ENCODE measurements at places on chromosomes 4 and X.

GRCh38 chr4:8201321-8201781 is 2.3 kb downstream of the SH3TC1 start:
- no peak for DNase-seq

DNA sequence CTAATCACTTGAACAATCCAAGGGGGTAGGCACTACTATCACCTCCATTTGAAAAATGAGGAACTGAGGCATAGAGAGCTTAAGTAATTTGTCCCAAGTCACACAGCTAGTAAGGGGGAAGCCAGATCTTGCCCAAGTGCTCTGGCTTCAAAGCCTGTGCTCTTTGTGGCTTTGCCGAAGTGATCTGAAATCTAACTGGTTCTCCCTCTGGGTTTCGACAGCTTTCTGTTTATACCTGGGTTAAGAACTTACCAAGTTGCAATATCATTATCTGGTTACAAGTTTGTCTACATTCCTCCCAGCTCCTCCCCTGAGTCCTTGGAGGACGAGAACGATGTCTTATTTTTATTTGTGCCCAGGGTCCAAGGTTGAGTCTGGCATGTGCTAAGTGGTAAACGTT is 125.3 kb upstream of the RAI2 start:
- no peak for DNase-seq

DNA sequence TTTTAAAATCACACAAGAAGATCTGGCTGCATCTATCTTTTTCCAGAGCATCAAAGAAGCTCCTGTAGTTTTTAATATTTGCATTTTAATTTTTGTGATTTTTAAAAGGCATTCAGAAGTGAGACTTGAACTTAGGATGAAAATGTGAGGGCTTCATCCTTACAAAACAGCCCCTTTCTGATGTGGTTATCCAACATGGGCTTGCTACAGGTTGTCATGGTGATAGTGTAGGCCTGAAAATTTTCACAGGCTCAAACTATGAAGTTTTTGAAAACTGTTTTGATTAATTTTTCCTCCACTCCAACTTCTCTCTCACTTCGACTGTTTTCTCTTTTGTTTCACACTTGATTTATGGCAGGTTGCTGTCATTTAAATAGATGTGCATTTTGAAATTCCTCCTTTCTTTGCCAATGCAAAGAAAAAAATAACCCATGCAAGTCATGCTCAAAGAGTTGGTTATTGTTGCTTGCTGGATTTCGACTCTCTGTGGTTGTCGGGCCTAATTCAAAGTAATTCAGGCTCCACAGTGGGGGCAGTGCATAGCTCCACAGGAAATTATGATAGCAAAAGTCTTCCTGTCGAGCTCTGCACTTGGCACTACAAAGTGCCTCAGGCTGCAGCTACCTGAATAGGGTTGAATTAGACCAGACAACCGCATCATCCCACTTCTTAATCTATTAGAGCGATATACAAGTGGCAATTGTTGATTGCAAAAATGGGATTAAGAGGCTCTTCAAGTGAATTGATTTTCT is 201.0 kb upstream of the GPR101 start:
- DNase-seq: no peak

DNA sequence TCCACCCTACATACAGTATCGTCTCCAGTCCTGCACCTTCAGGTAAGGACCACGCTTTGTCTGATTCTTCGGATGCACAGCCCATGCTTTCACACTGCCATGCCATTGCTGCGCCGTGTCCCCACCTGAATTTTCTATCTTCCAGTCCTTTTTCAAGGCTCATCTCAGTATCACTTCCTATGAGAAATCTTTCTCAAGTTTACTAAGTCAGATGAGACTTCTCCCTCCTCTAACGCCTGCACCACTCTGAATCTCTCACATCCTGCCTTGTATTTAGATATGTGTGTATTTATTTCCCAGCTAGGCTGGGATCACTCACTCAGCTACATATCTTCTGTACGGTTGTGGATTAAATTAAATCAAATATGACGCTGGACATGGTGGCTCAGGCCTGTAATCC is 116.8 kb downstream of the SMIM20 start:
- no peak for DNase-seq

DNA sequence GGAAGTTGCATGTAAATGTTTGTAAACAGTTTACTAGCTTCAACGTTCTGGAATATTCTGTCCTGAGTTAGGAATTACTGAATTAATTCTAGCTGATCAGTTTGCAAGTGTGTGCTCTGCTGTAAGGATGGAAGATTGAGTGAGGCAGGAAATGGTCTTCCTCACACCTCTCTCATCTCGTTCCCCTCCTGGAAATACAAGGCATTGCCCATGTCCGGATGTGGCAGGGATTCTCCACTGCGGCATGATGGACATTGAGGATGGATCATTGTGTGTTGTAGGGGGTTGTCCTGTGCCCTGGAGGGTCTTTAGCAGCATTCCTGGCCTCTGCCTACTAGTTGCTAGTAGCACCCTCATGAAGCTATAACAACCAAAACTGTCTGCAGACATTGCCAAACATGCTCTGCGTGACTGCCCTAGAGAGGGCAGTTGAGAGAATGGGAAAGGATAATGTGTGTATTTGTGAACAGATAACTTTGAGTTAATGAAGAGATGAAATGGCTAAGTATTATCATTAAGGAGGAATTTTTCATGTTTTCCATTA is 12.6 kb downstream of the CA5B start:
- no peak for DNase-seq

DNA sequence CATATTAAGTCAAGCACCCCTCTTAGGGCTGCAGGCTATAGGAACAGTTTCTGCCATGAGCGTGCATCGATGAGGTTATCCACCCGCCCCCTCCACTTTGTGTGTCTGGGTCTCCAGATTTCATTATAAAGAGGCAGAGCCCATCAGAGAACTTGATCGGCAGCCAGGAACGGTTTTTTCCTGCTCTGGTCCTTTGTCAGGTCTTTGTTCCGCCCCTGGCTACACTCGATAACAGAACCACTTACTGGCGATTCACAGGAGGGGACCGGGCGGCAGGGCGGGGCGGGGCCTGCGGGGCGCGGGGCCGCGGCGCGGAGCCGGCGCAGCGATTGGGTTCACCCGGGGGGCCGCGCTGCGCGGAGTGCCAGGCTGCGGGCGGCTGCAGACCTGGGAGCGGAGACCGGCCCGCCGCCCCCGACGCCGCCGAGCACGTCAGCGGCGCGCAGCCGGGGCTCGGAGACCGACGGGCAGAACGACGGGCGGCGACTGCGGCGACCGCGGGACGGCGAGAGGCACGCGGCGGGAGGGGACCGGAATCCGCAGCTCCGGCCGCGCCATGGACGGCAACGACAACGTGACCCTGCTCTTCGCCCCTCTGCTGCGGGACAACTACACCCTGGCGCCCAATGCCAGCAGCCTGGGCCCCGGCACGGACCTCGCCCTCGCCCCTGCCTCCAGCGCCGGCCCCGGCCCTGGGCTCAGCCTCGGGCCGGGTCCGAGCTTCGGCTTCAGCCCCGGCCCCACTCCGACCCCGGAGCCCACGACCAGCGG is at the start of gene SLC10A4:
Gene SLC10A4, plus strand, starts transcription at position 338 of the 771 bp plus-strand sequence. Its CDS starts 219 bp downstream, at position 557.
- no peak for DNase-seq

GRCh38 chr4:53800741-53801140 is 209.5 kb upstream of the LNX1 start:
- DNase-seq: no peak

- no peak for DNase-seq
Observed at GRCh38 chr4:19557161-19557560, 694.5 kb upstream of the SLIT2 start.

- DNase-seq: no peak
Observed at GRCh38 chr4:19743115-19743638, 508.5 kb upstream of the SLIT2 start.

DNA sequence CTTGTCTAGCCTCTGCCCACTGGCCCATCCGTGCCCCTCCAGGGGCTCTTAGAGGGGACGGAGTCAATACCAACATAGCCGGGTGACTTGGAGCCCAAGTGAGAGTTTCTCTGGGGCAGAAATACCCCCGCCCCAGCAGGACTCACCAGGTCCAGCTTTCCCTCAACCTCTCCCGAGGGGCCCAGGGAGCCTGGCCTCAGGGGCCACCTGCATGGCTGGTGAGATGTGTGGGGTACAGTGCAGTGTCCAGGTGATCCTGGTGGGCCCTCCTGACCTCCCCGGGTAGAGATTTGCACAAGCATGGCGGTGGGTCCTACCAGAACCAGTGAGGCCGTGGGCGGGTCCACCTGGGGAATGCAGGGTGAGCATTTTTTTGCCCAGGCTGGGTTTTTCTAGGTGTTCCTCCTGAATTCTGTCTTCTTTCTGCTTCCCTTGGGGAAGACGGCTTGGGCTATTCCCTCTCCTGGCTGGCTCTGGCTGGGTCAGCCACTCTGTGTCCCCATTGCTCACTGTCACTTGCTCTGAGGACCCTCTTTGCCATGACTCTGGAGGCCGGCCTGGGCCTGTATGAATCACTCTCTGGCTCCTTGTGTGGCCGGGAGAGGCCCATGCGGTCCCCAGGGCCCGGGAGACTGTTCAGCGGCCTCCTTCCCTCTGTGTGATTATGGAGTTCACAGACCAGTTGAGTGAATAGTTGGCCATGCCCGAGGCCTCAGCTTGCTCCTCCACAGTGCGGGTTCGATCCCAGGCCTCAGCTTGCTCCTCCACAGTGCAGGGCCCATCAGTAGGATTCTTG is 71.0 kb upstream of the NKX1-1 start:
- no peak for DNase-seq

- DNase-seq: no peak
Observed at GRCh38 chr4:121706595-121707021, 9.8 kb upstream of the ANXA5 start.

- no peak for DNase-seq
Observed at GRCh38 chrX:13281289-13281688, 38.6 kb downstream of the ATXN3L start.

- DNase-seq: no peak
Observed at GRCh38 chrX:109854096-109854495, 121.0 kb upstream of the ACSL4 start.

DNA sequence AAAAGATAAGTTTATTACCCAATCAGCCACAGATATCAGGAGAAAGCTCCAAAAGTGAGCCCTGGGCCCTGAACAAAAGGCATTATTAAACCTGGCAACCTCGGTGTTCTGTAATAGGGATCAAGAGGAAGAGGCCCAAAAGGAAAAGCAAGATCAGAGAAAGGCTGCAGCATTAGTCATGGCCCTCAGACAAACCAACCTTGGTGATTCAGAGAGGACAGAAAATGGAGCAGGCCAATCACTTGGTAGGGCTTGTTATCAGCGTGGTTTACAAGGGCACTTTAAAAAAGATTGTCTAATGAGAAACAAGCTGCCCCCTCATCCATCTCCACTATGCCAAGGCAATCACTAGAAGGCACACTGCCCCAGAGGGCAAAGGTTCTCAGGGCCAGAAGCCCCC is 75.7 kb downstream of the AGTR2 start:
- DNase-seq: no peak

DNA sequence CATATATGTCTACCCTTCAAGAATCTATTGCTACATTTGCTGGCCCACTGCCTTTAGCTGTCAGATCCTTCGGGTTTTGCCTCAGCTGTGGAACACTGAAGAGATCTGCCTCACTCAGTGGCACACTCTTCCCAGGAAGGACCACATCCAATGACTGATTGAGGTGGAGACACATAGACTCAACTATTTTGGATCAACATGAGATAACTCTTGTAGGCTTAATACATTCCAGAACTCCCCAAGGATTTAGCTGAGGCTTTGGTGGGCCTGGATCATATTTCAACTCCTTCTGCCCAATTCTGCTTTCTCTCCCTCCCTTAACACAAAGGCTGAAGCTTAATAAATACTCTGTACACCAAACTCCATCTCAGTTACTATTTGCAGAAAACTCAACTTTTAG is 100.5 kb downstream of the CORIN start:
- DNase-seq: no peak

DNA sequence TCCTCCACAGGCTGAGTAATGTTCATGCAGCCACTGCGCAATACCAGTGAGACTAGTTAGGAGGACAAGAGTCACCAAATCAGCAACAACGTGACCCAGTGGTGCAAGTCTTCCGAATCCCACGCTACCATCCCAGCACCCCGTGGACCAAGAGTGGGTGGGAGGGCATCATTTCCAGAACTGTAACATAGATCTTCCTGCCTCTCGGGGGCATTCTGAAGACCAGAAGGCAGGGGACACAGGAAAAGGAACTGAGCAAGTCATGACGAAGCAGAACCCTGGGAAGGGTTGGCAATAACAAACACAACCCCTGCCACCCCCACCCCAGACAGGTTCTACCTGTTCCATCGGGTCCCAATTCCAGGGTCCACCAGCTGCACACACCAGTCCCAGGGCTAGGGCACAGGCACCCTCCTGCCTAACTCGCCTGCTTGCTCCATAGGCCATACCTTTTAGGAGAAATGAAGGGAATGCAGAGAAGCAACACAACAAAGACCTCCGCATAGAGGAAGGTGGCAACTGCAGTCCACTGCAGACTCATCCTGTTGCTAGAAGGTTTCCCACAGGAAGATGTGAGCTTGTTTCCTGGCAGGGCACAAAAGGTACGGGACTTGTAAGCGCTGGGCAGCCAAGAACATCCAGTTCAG is 1.4 kb downstream of the BCAP31 start:
- no peak for DNase-seq

GRCh38 chr4:40264497-40264896 is 67.7 kb downstream of the RHOH start:
- no peak for DNase-seq

GRCh38 chrX:23822397-23822796 is 39.4 kb downstream of the SAT1 start:
- no peak for DNase-seq

GRCh38 chr4:167023364-167023925 is 210.8 kb downstream of the SPOCK3 start:
- no peak for DNase-seq

DNA sequence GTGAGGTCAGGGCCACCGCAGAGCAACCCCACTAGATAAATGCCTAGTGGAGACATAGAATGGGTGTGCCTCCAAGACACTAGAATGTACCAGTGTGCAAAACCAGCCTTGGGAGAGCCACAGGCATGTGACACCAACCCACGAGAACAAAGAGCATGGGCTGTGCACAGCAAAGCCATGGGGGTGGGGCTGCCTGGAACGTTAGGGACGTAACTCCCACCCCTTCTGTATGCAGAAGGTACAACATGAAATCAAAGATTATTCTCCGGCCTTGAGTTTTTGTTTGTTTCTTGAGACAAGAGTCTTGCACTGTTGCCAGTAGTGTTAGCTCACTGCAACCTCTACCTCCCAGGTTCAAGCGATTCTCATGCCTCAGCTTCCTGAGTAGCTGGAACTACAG is 99.5 kb downstream of the MID1IP1 start:
- DNase-seq: no peak

- no peak for DNase-seq
Observed at GRCh38 chr4:16516796-16517439, 290.6 kb upstream of the TAPT1 start.

DNA sequence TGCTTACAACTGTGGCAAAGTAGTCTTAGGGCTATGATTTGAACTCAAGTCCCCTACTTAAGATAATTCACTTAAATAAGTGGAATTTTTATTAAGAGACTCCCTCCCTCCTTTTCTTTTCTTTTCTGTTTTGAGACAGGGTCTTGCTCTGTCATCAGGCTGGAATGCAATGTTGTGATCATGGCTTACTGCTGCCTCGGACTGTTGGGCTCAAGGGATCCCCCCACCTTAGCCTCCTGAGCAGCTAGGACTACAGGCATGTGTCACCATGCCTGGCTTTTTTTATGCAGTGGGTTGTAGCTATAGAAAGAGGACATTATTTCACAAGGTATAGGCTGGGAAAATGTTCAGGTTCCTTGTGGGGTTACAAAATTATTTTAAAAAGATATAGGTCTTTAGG is 19.2 kb downstream of the DIAPH2 start:
- no peak for DNase-seq
